ENCODE measurements at places on chromosomes 1 and 21.

GRCh38 chr1:167221126-167221737 is 546 bp downstream of the POU2F1 start:
- no peak for DNase-seq

- DNase-seq = peak; percentile 39
Observed at GRCh38 chr1:111920221-111921024, 69.0 kb downstream of the KCND3 start.

GRCh38 chr1:165849353-165850133 is 22.1 kb downstream of the UCK2 start:
- DNase-seq = no peak

GRCh38 chr1:110519125-110519810 is at the start of gene KCNA10:
TSS of gene KCNA10 (minus strand) at chr1:110519175. CDS start at chr1:110518787, 388 bp downstream.
- no peak for DNase-seq

DNA sequence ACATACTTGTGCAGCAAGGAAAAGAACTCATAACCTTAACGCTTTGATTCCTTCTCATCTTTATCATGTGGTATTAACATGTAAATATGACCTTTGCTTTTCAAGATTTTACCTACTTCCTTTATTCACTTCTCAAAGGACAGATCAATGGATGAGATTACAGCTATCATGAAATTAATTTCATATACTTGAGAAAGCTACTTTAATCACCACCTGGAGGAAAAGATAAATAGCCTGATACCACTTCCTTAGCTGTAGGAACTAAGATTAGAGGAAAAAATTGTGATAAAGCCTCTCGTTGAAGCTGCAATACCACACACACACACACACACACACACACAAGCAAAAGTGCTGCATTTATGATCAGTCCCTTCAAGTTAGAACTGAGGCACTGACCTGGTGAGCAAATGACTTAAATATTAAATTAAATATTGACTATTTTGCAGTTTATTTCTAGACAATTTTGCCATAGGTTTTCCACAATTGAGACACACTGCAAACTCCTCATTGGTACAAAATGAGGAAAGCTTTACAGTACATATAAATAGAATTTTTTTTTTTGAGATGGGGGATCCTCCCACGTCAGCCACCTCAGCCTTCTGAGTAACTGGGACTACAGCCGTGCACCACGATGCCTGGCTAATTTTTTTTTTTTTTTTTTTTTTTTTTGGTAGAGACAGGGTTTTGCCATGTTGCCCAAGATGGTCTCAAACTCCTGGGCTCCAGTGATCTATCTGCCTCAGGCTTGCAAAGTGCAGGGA is 27.2 kb upstream of the DMRTB1 start:
- DNase-seq = no peak

DNA sequence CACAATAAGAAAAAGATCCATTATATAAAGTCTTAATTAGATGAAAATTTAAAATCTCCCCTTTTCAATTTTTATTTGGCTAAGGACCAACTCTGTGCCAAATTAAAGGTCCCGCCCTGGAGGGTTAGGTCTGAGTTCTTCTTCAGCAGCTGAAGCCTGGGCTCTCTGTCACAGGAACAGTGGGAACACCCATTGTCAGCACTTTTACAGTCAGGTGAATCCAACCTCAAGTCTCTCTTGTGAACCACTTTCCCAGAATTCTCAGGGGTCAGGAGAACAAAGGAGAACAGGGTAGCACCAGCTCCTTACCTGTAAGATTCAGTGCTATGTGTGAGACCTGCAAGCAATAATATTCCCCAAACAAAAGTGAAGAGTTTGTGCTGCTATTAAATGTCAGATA is 25.1 kb upstream of the HJV start:
- DNase-seq = no peak

- DNase-seq = no peak
Observed at GRCh38 chr1:199121047-199121446, 482.2 kb downstream of the PTPRC start.

All from GM04503 (cell line).